ENCODE measurements at places on chromosomes 16 and 17. TPM values are rescaled to one million over a fixed set of nuclear protein-coding genes. Genes with fewer than 3 reads are reported as not detected.

KRTAP16-1 gene
- not detected for total RNA-seq

SULT1A4 gene
- 8.2 TPM for total RNA-seq

TVP23A gene
- total RNA-seq, result not detected

PRAC1 gene
- not detected for total RNA-seq

RPL27 gene
- 827 TPM for total RNA-seq

RNF112 gene
- 0.07 TPM for total RNA-seq

ERAL1 gene
- total RNA-seq, result 49.2 TPM

Data from pulmonary artery endothelial cell (primary cell).